ENCODE measurements at places on chromosomes 3 and 15.

DNA sequence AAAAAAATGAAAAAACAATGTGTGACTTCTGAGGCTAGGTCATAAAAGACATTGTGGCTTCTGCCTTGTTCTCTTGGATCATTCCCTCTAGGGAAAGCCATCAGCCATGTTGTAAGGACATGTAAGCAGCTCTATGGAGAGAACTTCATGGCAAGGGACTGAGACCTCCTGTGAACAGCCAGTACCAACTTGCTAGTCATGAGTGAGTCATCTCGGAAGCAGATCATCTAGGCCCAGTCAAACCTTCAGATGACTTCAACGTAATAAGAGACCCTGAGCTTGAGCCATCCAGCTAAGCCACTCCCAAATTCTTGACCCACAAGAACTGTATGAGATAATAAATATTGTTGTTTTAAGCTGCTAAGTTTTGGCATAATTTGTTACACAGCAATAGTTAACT, 4.9 kb downstream of the MON1A start:
- DNase-seq: no peak

DNA sequence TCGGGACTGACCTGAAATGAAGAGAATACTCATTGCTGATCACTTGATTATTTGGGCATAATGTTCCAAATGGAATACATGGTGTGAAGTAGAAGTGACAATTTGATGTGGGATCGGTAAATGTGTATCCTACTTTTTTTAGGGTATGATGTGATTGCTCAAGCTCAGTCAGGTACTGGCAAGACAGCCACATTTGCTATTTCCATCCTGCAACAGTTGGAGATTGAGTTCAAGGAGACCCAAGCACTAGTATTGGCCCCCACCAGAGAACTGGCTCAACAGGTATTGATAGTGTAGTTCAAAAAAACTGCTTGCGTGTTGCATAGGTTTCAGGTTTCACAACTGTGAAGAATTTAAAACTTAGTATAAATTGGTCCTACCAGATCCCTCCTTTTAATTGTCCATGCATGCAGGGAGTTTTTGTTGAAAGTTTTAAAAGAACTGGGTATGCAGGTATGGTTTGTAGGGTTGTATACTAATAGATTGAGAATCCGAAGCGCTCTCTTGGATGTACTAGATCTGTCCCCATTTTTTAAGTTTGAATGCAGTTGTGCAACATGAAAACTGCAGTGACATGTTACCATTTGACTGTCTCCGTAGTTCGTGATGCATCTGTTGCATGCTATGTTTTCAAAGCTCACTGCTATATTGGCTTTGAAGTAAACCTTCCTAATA, 1.6 kb downstream of the EIF4A2 start:
- no peak for DNase-seq

GRCh38 chr3:48426944-48427629, 2.8 kb downstream of the PLXNB1 start:
- DNase-seq: no peak

GRCh38 chr3:116242825-116243224, 202.5 kb downstream of the LSAMP start:
- DNase-seq: no peak

GRCh38 chr3:22977650-22978289, 225.4 kb upstream of the UBE2E2 start:
- no peak for DNase-seq

- no peak for DNase-seq
Observed at GRCh38 chr15:72820278-72820677, 36.7 kb upstream of the ADPGK start.

DNA sequence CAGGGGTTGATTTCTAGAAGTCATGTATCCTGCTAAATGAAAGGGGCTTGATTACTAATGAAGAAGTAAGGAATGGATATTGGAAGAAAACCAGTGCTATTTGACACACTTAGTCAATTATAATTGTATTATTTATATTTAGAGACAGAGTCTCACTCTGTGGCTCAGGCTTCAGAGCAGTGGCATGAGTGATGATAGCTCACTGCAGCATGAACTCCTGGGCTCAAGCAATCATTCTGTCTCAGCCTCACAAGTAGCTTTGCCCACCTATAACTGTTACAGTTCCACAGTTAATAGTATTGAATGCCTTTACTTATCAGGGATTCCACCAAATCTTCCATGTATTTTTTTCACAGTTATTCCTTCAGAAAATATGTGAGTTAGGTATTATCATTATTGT, 432.0 kb upstream of the TGFBR2 start:
- no peak for DNase-seq

GRCh38 chr3:99332718-99333117, 305.7 kb upstream of the COL8A1 start:
- DNase-seq: no peak

- no peak for DNase-seq
Observed at GRCh38 chr15:77852241-77853007, 219.7 kb upstream of the LINGO1 start.

GRCh38 chr3:89373434-89373833, 266.0 kb downstream of the EPHA3 start:
- no peak for DNase-seq

GRCh38 chr3:182732232-182733015, 60.9 kb upstream of the ATP11B start:
- DNase-seq: no peak

DNA sequence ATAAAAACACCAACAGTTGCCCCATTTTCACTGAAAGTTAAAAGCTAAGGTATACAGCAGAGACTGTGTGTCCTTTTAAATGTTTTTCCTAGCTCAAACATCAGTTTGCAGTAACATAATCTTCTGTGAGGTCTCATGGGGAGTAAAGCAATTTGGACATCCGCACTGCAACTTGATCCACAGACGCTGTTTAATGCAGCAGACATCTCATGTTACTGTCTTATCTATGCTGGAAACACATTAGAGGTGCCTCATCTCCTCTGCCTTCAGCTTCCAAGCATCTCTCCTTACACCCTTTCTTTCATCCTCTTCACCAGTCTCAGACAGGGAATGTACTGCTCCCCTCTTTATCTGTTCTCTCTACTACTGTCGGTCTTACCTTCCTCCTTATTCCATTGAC, 53.7 kb upstream of the ATP11B start:
- no peak for DNase-seq
